ENCODE measurements at places on chromosomes 7 and 10. TPM values are rescaled to one million over a fixed set of nuclear protein-coding genes. Genes with fewer than 3 reads are reported as not detected.
A peak's percentile ranks its signal among the peaks of the same experiment; 100 is the strongest.

DNA sequence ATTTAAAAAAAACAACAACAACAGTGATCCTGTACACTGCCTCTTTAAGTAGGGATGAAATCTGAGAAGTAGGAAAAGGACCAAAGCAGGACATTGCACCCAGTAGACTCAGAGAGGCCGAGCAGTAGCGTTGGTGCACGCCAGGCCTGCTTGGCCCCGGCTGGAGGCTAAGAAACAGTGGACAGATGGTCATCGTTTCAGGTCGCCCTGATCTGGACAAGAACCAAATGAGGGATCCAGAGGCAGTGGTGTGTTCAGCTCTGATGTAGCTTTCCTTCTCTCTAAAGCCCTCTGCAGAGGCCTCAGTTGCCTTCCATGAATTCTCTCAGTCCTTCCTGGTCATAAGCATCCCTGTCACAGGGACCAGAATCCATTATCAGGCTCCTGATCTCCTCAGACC is 142.2 kb upstream of the CDCA7L start:
- peaks cover 20% of the 10 kb centered on the region for H3K27me3 ChIP-seq
- no peak overlapping the region for H3K4me3 ChIP-seq
- no peak for DNase-seq
- no peak overlapping the region for H3K27ac ChIP-seq
- peaks cover 13% of the 10 kb centered on the region for H3K36me3 ChIP-seq

- H3K4me1 ChIP-seq, result no peaks in the 10 kb centered on the region
- no peaks in the 10 kb centered on the region for H3K36me3 ChIP-seq
- H3K27me3 ChIP-seq, result peaks cover 4% of the 10 kb centered on the region
- DNase-seq, result no peak
- H3K4me3 ChIP-seq, result no peak overlapping the region
These were observed 84.6 kb upstream of the GHITM start for GRCh38 chr10:84054743-84055142.

Gene TYSND1
- total RNA-seq, result 21.4 TPM

GRCh38 chr7:102916426-102916825 is 3.6 kb downstream of the LRRC17 start:
- H3K36me3 ChIP-seq, result no peaks in the 10 kb centered on the region
- no peak for DNase-seq
- H3K4me3 ChIP-seq, result no peak overlapping the region
- peaks cover 10% of the 10 kb centered on the region for H3K4me1 ChIP-seq

DNA sequence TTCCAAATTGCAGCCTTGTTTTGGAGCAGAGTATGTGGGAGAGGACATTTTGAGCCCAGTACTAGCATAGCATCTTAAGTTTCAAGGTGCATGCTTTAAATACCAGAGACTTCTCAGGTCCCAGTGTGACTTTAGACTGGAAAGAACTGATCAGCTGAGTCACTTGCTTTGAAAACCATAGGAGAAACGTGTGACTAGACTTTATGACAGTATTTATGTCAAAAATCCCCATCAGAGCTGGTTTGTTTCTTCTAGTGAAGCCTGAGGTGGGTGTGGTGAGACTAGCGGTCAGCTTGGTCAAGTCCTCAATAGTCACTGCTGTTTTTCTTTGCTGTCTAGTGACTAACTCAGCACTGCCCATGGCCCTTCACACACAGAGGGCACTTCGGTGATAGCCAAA is 724.2 kb downstream of the GATA3 start:
- H3K27ac ChIP-seq, result no peak overlapping the region
- no peak overlapping the region for H3K4me3 ChIP-seq
- H3K4me1 ChIP-seq, result peaks cover 19% of the 10 kb centered on the region
- H3K36me3 ChIP-seq, result no peaks in the 10 kb centered on the region
- peak; percentile 4 for DNase-seq

DNA sequence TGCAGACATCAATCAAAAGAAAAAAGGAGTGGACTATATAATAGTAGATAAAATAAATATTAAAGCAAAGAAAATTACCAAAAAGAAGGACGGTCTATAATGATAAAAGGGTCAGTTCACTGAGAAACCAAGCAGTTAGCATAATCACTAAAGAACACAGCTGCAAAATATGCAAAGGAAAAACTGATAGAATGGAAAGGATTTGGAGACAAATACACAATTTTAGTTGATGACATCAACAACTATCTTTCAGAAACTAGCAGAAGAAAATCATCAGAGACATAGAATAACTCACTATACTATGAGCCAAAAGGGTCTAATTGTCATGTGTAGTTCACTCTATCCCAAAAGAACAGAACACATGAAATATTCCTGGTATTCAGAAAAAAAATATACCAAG is 316.4 kb upstream of the IGFBP3 start:
- DNase-seq, result no peak
- H3K4me1 ChIP-seq, result no peaks in the 10 kb centered on the region
- no peak overlapping the region for H3K4me3 ChIP-seq
- H3K36me3 ChIP-seq, result no peaks in the 10 kb centered on the region
- H3K27ac ChIP-seq, result no peak overlapping the region

GRCh38 chr10:99870123-99870730 is 87.8 kb downstream of the ABCC2 start:
- H3K36me3 ChIP-seq, result peaks cover 10% of the 10 kb centered on the region
- H3K27me3 ChIP-seq, result no peaks in the 10 kb centered on the region
- no peak overlapping the region for H3K27ac ChIP-seq
- no peaks in the 10 kb centered on the region for H3K4me1 ChIP-seq
- no peak for DNase-seq
- H3K4me3 ChIP-seq, result no peak overlapping the region

GRCh38 chr10:22280078-22280477 is 36.1 kb upstream of the COMMD3 start:
- no peak overlapping the region for H3K27ac ChIP-seq
- H3K4me1 ChIP-seq, result no peaks in the 10 kb centered on the region
- peaks cover 19% of the 10 kb centered on the region for H3K27me3 ChIP-seq
- H3K4me3 ChIP-seq, result no peak overlapping the region

- no peak for DNase-seq
- H3K27me3 ChIP-seq, result peaks cover 90% of the 10 kb centered on the region
- no peak overlapping the region for H3K27ac ChIP-seq
- H3K4me1 ChIP-seq, result no peaks in the 10 kb centered on the region
- no peak overlapping the region for H3K4me3 ChIP-seq
- H3K36me3 ChIP-seq, result no peaks in the 10 kb centered on the region
These were observed 29.5 kb upstream of the ELFN1 start for GRCh38 chr7:1640376-1641172.

- H3K36me3 ChIP-seq, result peaks cover 7% of the 10 kb centered on the region
- H3K27ac ChIP-seq, result no peak overlapping the region
- H3K4me1 ChIP-seq, result peaks cover 20% of the 10 kb centered on the region
- H3K27me3 ChIP-seq, result no peaks in the 10 kb centered on the region
- H3K4me3 ChIP-seq, result no peak overlapping the region
These were observed 111.1 kb downstream of the DOCK1 start for GRCh38 chr10:127016331-127016730.

GRCh38 chr10:88866454-88866853 is 13.6 kb upstream of the STAMBPL1 start:
- H3K4me1 ChIP-seq, result no peaks in the 10 kb centered on the region
- H3K4me3 ChIP-seq, result no peak overlapping the region
- no peak overlapping the region for H3K27ac ChIP-seq
- no peak for DNase-seq

GRCh38 chr10:78992333-78992732 is 76.4 kb upstream of the ZMIZ1 start:
- H3K4me3 ChIP-seq, result no peak overlapping the region
- peaks cover 26% of the 10 kb centered on the region for H3K27me3 ChIP-seq
- no peak overlapping the region for H3K27ac ChIP-seq
- H3K4me1 ChIP-seq, result no peaks in the 10 kb centered on the region
- DNase-seq, result no peak

DNA sequence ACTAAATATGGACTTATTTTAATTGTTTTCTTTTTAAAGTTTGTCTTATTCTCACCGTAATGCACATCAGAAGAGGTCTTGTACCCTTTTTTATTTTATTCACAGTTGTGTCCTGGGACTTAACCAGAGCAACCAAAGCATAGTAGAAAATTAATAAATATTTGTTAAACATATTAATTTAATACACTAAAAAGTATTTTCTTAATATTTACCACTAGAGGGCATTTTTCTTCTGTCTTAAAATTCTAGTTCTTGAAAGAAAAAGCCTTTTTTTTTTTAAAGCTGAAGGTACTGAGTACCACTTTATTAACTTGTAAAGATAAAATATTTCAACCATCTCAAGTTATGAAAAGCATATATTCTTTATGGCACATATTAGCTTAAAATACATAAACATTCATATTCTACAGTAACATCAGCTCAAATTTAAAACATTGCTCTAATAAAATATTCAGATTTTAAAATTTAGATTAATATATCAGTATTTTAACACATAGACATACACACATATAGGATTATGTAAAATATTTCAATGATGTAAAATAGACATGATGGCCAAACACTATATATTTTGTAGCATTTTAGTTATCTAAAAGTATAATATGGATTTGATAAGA is 260.4 kb downstream of the SEMA3A start:
- no peak overlapping the region for H3K27ac ChIP-seq
- no peak for DNase-seq
- no peak overlapping the region for H3K4me3 ChIP-seq
- H3K36me3 ChIP-seq, result no peaks in the 10 kb centered on the region
- H3K4me1 ChIP-seq, result peaks cover 11% of the 10 kb centered on the region
- H3K27me3 ChIP-seq, result no peaks in the 10 kb centered on the region

Gene LLCFC1
- total RNA-seq, result not detected

- H3K4me3 ChIP-seq, result no peak overlapping the region
- H3K27me3 ChIP-seq, result no peaks in the 10 kb centered on the region
- DNase-seq, result no peak
- no peaks in the 10 kb centered on the region for H3K36me3 ChIP-seq
These were observed 450.4 kb downstream of the NEBL start for GRCh38 chr10:20446561-20447193.

- H3K4me3 ChIP-seq, result no peak overlapping the region
- no peak overlapping the region for H3K27ac ChIP-seq
- H3K27me3 ChIP-seq, result peaks cover 30% of the 10 kb centered on the region
- H3K36me3 ChIP-seq, result no peaks in the 10 kb centered on the region
These were observed 189.6 kb downstream of the ADAM12 start for GRCh38 chr10:126198681-126199080.

Gene SFTPD
- total RNA-seq, result not detected

DNA sequence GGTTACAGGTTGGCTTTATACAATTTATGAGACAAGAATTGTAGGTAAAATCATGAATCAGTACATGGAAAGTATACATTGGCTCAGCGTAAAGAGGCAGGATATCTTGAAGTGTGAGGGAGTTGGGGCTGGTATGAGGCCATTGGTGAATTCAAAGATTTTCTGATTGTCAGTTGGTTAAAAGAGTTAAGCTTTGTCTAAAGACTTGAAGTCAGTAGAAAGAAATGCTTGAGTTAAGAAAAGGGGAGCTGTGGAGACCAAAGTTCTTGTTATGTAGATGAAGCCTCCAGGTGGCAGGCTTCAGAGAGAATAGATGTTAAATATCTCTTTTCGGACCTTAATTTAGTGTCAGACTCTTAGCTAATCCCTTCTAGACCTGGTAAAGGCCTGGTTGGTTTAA is 341.0 kb downstream of the GALNT17 start:
- no peaks in the 10 kb centered on the region for H3K4me1 ChIP-seq
- no peaks in the 10 kb centered on the region for H3K27me3 ChIP-seq
- H3K36me3 ChIP-seq, result no peaks in the 10 kb centered on the region
- H3K27ac ChIP-seq, result no peak overlapping the region
- DNase-seq, result no peak
- H3K4me3 ChIP-seq, result no peak overlapping the region

- H3K27me3 ChIP-seq, result no peaks in the 10 kb centered on the region
- H3K36me3 ChIP-seq, result no peaks in the 10 kb centered on the region
- no peak overlapping the region for H3K4me3 ChIP-seq
- no peak overlapping the region for H3K27ac ChIP-seq
- no peaks in the 10 kb centered on the region for H3K4me1 ChIP-seq
- DNase-seq, result no peak
These were observed 212.8 kb downstream of the PTN start for GRCh38 chr7:137130751-137131158.

Gene GLI3
- total RNA-seq, result not detected

- no peak overlapping the region for H3K27ac ChIP-seq
- H3K27me3 ChIP-seq, result no peaks in the 10 kb centered on the region
- H3K36me3 ChIP-seq, result no peaks in the 10 kb centered on the region
- no peak for DNase-seq
- H3K4me1 ChIP-seq, result no peaks in the 10 kb centered on the region
- H3K4me3 ChIP-seq, result no peak overlapping the region
These were observed 32.1 kb upstream of the SLC26A4 start for GRCh38 chr7:107628461-107629064.

Gene BET1
- 21.4 TPM for total RNA-seq

DNA sequence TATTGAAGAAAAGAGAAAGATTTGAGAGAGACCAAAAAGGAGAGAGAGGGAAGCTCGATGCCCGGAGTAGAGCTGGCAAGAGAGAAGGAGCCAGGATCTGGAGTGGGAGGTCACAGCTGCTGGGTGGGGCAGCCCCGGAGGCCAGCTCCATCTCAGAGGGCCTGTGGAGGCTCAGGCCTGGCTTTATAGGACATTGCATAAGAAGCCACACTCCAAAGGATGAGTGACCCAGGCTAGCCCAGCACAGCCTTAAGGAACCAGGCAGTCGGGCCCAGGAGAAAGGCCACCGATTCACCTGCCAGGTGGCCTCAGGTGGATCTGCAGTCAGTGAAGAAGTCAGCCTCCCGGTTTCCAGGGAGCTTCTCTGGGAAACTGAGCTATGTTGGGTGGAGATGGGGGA is 676 bp downstream of the PLAC9 start:
- peaks cover 4% of the 10 kb centered on the region for H3K36me3 ChIP-seq
- H3K4me3 ChIP-seq, result peak overlapping the region; percentile 50
- no peak for DNase-seq

DNA sequence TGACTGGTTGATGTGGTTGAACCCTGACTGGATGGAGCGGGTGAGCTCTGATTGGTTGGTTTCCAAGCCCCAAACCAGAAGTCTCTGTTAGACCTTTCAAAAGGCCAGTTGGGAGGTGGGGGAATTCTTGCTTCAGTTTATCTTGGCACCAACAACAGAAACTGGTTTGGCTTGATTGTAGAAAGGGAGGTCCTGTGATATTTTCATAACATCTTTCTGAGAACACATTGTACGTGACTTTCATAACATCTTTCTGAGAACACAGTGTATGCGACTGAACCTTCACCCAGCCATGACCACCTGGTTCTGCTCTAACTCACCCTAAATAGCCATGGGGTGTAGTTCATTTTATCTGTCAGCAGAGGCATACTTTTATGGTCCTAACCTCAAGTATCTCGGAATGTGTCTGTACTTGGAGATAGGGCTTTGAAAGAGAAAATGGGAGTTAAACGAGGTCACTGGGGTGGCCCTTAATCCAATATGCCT is 88.3 kb downstream of the GALNT17 start:
- H3K36me3 ChIP-seq, result no peaks in the 10 kb centered on the region
- no peak for DNase-seq
- no peak overlapping the region for H3K4me3 ChIP-seq
- no peak overlapping the region for H3K27ac ChIP-seq
- H3K27me3 ChIP-seq, result no peaks in the 10 kb centered on the region
- H3K4me1 ChIP-seq, result no peaks in the 10 kb centered on the region

- no peaks in the 10 kb centered on the region for H3K36me3 ChIP-seq
- no peak overlapping the region for H3K27ac ChIP-seq
- H3K27me3 ChIP-seq, result no peaks in the 10 kb centered on the region
- no peak for DNase-seq
These were observed 102.9 kb upstream of the MYO3A start for GRCh38 chr10:25831080-25831479.
